ENCODE measurements at places on chromosomes 11 and 22.

DNA sequence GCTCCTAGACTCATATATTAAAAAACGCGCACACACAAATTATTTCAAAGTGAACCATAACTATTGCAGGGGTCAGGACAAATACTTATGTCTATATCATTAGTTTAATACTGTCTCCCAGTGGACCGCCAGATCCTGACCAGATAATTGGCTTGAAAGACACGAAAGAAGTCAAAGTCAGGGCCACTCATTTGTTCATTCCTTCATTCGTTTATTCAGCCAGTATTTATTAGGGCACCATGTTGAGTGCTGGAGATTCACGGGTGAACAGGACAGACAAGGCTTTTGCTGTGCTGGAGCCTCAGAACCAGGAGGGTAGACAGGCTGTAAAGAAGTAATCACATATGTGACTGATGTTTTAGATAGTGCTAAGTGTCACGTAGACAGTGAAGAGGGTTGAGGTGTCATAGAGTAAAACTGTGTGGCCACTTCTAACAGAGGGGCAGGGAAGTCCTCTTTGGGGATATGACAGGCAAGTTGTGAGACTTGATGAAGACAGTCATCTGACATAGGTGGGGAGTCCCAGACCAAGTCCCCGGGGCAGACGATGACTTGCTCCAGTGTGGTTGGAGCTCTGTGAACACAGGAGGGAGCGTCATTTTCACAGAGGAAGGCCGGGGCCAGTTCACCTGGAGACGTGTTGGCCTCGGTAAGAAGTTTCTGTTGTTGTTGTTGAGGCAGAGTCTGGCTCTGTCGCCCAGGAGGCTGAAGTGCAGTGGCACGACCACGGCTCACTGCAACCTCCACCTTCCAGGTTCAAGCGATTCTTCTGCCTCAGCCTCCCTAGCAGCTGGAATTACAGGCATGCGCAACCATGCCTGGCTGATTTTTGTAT, 25.9 kb downstream of the RBX1 start:
- DNase-seq: no peak

GRCh38 chr22:19640306-19640705, 74.0 kb upstream of the SEPTIN5 start:
- DNase-seq: no peak

GRCh38 chr22:23673826-23674690, 16.8 kb upstream of the RGL4 start:
- no peak for DNase-seq

GRCh38 chr11:280706-281485, 2.7 kb downstream of the NLRP6 start:
- DNase-seq: no peak

- no peak for DNase-seq
Measured at GRCh38 chr11:120105576-120105975, 32.3 kb downstream of the TRIM29 start.

DNA sequence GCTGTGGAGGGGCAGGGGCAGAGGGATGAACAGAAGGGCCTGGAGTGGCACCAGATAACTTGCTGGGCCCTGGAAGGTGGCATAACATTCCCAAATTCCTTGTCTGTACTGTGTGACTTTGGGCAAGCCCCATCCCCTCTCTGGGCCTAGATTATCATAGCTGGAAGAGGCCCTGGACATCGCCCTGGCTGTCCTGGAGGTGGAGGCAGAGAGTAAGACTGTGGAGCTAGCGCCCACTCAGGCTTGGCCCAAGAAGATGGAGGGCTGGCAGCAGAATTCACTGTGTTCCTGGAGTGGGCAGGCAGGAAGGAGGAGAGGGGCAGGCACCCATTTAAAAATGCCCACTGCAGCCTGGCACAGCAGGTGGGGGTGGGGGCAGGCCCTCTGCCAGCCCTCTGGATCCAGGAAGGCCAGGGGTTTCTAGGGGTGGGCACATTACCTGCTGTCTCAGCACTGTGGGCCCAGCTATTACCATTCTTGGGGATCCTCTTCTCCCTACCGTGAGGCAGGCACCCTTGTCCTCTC, 22.6 kb downstream of the ARHGEF17 start:
- DNase-seq: no peak

GRCh38 chr11:65418431-65418680, 4.2 kb upstream of the NEAT1 start:
- DNase-seq: no peak

- DNase-seq: no peak
Measured at GRCh38 chr22:37288521-37288920, 6.2 kb downstream of the CYTH4 start.

DNA sequence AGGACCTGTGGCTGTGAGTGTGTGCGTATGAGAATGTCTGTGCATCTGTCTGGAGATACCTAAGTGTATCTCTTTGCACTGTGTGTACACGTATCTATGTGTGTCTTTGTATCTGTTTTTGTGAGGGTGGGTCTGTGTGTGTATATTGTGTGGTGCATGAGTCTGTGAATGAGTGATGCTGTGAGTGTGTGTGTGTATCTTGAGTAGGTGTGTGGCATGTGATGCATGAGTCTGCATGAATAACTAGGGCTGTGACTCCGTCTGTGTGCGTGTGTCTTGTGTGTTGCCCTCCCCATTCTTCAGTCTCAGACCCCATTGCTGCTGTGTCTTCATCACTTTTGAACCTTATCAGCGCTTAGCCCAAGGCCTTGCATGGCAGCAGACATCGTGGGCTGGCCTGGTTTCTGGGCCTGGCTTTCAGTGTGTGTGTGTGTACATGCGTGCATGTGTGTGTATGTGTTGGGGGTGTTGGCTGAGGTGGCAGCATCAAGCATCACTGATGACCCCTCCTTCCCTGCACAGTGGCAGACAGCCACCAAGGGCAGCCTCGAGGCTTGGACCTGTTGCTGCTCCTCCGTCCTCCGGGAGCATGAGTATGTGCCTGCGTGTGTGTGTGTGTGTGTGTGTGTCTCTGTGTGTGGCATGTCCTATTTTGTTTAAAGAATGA, 1.4 kb downstream of the SGSM1 start:
- DNase-seq: no peak

DNA sequence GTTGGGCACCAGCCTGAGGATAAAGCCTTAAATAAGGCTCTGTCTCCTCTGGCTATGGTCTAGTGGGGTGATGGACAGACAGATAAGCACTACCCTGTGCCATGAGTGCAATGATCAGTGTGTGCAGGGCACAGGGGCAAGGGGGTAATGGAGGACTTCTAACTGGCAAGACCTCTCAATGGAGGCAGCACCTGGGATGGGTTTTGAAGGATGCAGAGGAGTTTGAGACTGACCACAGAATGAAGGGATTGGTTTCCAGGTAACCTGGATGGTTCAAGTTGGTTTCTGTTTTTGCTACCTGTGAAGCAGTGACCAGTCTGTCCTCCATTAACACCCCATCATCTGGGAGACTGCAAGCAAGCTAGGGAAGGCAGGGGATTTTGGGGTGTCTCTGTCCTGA, 27.8 kb upstream of the PICK1 start:
- no peak for DNase-seq

DNA sequence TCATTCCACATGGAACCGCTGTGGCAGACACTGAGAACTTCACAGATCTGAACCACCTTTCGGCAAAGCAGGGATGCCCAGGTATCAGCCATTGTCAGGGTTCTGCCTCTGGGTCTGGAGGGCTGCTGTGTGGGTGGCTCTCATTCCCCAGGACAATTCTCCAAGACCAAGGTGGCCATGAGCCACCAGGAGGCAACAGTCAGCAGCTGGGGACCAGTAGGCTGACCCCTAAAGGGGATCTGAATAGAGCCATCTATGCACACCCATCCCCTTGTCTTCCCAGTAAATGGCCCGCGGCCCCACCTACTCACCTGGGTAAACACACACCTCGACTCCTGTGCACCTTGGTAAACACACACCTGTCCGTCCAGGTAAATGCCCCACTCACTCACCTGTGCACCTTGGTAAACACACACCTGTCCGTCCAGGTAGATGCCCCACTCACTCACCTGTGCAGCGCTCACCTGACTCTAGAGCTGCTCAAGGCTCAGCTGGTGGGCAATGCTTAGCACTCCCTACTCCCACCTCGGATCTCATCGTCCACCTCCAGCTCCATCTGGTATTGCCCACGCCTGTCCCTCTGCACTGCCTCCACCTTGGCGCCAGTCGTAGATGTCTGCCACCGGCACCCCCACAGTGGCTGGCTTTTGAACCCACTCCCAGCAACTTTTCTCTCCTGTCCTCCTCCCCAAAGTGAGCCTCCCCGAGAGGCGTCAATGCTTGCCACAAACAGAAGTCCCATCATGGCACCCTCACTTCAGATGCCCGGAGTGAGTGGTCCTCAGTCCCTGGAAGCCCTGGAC, 10.2 kb downstream of the SLC25A1 start:
- peak; percentile 34 for DNase-seq

- peak; percentile 58 for DNase-seq
Measured at GRCh38 chr11:78564490-78565467, 9.9 kb downstream of the NARS2 start.

GRCh38 chr11:2156416-2157182, 4.4 kb downstream of the INS start:
- peak; percentile 12 for DNase-seq

DNA sequence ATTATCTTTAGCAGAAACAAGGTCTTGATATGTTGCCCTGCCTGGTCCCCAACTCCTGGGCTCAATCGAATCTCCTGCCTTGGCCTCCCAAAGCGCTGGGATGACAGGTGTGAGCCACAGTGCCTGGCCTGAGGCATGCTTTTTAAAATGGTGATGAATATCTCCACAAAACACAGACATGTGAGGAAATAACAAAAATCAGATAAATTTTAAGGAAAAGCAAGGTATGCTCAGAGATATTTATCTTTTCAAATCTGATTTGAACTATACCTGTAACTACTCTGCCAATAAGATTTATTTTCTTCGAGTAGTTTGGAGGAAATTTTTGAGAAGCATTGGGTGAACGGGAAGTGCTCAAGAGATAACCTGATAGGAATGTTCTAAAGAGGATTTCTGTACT, 35.9 kb upstream of the MMP20 start:
- DNase-seq: no peak

- DNase-seq: no peak
Measured at GRCh38 chr11:3170044-3170755, 5.1 kb upstream of the OSBPL5 start.

- no peak for DNase-seq
Measured at GRCh38 chr11:128188346-128189004, 398.9 kb downstream of the ETS1 start.

- DNase-seq: no peak
Measured at GRCh38 chr11:109033627-109034338, 368.9 kb downstream of the DDX10 start.

DNA sequence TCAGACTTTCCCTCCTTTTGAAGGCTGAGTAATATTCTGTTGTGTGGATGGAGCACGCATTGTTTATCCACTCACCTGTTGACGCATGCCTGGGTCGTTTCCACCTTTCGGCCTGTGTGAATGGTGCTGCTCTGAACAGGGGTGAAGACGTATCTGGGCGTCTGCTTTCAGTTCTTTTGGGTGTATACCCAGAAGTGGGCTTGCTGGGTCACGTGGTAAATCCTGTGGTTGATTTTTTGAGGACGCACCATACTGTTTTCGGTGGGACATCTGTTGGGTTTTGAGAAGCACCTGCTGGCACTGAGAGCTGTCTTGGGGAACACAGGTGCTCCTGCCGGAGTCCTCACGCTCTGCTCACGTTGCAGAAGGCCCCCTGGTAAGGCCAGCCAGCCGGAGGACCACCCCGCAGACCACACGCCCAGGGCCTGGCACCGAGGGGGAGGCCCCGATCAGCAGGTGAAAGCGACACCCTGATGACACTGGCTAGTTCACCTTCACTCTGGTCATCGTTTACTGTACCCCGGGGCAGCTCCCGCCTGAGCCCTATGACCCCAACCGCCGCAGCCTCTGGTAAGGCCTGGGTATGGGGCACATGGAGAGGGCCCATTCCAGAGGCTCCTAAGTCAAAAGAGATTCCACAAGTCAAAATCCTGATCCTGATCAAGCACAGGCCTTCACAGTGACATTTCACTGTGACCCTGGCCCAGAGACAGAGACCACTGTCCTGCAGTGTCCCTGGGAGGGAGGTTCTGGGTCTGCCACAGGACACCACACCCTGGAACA, 54.5 kb upstream of the PRODH start:
- DNase-seq: no peak

DNA sequence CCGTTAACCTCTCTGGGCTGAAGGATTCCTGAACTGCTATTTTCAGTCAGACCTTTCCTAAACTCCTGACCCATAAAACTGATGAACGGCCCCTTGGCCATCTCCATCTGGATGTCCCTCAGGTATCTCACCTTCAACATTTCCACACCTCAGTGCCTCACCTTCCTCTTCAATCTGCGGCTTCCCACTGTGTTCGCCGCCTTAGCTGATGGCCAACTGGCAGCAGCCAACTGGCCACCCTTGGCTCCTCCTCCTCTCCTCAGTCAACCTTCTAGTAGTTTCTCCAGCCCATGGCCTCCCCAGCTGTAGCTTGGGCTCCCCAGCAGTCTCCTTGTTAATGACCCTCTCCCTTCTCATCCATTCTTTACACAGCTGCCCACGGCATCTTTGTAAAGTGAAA, 55.0 kb upstream of the PHOX2A start:
- DNase-seq: no peak

GRCh38 chr22:48682504-48682903, 1145.2 kb downstream of the BRD1 start:
- no peak for DNase-seq

GRCh38 chr11:4664786-4665185, 21.0 kb downstream of the OR51E1 start:
- no peak for DNase-seq

- no peak for DNase-seq
Measured at GRCh38 chr11:34665077-34665835, 44.4 kb downstream of the EHF start.

DNA sequence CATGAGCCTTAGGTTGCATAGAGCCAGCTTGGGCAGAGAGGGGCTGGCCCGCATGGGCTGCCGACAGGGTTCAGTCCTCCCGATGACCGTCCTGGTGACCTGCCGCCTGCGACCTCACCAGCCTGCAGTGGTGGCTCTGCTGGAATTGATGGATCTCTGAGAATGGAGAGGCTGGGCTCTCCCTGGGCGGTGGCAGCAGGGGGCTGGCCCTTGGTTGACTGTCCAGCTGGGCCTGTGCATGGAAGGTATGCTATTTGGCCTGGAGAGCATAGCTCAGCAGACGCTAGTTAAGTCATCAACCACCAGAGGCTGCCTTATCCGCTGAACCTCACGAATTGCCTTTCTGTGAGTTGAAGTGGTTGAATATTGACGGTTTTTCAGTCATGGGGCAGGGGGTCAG, 19.7 kb downstream of the GRAMD4 start:
- DNase-seq: no peak

GRCh38 chr11:38252620-38253019, 1654.6 kb upstream of the RAG2 start:
- no peak for DNase-seq

GRCh38 chr22:37403267-37403960, 23.9 kb downstream of the ELFN2 start:
- DNase-seq: no peak

DNA sequence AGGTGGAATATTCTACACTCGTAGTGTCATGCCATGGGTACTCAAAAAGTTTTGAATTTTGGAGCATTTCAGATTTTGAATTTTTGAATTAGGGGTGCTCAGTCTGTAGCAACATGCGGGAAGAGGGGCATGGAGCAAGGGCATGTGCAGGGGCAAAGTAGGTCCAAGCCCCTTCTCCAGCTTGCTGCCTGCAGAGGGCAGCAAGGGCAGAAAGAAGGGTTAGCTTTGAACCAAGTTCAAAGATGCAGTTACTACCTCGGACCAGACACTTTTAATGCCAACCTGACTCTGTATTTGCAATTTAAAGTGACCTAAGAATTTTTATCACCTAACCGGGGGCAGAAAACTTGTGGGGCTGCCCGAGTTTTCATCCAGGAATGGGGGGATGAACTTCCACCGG, 68.2 kb downstream of the CD82 start:
- DNase-seq: no peak

Measured in NCI-H510A treated with DMSO at 0.1 percent for 48 hours (cell line).